Left colon (tissue), 2 donors: ENCODE measurements at places on chromosomes 2 and 18. TPM values are rescaled to one million over a fixed set of nuclear protein-coding genes. Genes with fewer than 3 reads are reported as not detected.

TMEM131 gene
- 89.5 TPM for total RNA-seq

VIL1 gene
- total RNA-seq: 488 TPM

TMEM247 gene
- total RNA-seq: not detected

KRTCAP3 gene
- 90.0 TPM for total RNA-seq

RAX gene
- not detected for total RNA-seq

LDLRAD4 gene
- total RNA-seq: 33.6 TPM
